ENCODE measurements at places on chromosomes 3 and 15. TPM values are rescaled to one million over a fixed set of nuclear protein-coding genes. Genes with fewer than 3 reads are reported as not detected.

The ACP3 gene
- 3.8 TPM for total RNA-seq

GRCh38 chr15:68464448-68465090 lies 32.6 kb upstream of the ITGA11 start:
- DNase-seq: no peak

The KLHL40 gene
- not detected for total RNA-seq

The IQCH gene
- 5.5 TPM for total RNA-seq

DNA sequence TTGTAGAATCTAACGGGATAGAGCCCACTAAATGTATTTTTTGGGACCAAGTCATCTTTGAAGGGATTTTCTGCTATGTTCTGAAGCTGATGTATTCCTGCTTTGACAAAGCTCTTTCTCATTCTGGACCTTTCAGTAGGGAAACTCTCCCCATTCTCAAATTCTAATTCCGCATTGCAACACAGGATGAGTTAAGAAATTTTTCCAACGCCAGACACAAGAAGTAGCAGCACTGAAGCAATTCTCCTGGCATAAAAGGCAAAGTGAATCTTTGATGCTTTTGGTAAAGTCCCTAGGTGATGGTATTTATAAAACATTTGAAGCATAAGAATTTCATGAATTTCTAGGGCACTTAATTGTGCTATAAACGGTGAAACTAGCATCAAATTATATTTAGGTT lies 76.8 kb downstream of the ZPLD1 start:
- DNase-seq: no peak

GRCh38 chr15:44443515-44443914 lies 16.1 kb downstream of the CTDSPL2 start:
- no peak for DNase-seq

The AHSG gene
- total RNA-seq: 0.24 TPM

The C3orf18 gene
- total RNA-seq: 3.1 TPM

- no peak for DNase-seq
Observed at GRCh38 chr3:11698326-11699082, 54.8 kb upstream of the VGLL4 start.

- DNase-seq: peak; percentile 83
Observed at GRCh38 chr3:149395107-149396089, 17.9 kb upstream of the TM4SF1 start.

The IMPG2 gene
- total RNA-seq: 0.50 TPM

The ATP13A5 gene
- 0.66 TPM for total RNA-seq

The BHLHE40 gene
- total RNA-seq: 62.2 TPM
